Chondrocyte (in vitro differentiated cells): ENCODE measurements at places on chromosomes 7 and 10. TPM values are rescaled to one million over a fixed set of nuclear protein-coding genes. Genes with fewer than 3 reads are reported as not detected.
A peak's percentile ranks its signal among the peaks of the same experiment; 100 is the strongest.

The NUDT5 gene
- 43.0 to 51.8 TPM (median 43.9 TPM) in 3 replicates for total RNA-seq

The FZD1 gene
- 23.5 to 75.0 TPM (median 24.3 TPM) in 3 replicates for total RNA-seq

The HTRA1 gene
- 1,260 to 1,504 TPM (median 1,485 TPM) in 3 replicates for total RNA-seq

The HOXA7 gene
- not detected in 3 replicates for total RNA-seq

The MCU gene
- 34.1 to 51.8 TPM (median 43.4 TPM) in 3 replicates for total RNA-seq

The PARD3 gene
- 25.2 to 26.5 TPM (median 26.0 TPM) in 3 replicates for total RNA-seq

The MYPN gene
- 0.08 to 1.5 TPM (median 0.10 TPM) in 3 replicates for total RNA-seq

- no peaks in the 10 kb centered on the region for H3K27me3 ChIP-seq
- H3K36me3 ChIP-seq, result peaks cover 2% of the 10 kb centered on the region
- peak overlapping the region; percentile 99 for H3K27ac ChIP-seq
- DNase-seq, result peak; percentile 98
These were observed 176.1 kb upstream of the TNS3 start for GRCh38 chr7:47757921-47758411.

- H3K27ac ChIP-seq, result no peak overlapping the region
- no peak overlapping the region for H3K4me3 ChIP-seq
- no peak for DNase-seq
- peaks cover 14% of the 10 kb centered on the region for H3K4me1 ChIP-seq
- H3K36me3 ChIP-seq, result no peaks in the 10 kb centered on the region
These were observed 90.3 kb upstream of the ADAM12 start for GRCh38 chr10:126478546-126478945.

DNA sequence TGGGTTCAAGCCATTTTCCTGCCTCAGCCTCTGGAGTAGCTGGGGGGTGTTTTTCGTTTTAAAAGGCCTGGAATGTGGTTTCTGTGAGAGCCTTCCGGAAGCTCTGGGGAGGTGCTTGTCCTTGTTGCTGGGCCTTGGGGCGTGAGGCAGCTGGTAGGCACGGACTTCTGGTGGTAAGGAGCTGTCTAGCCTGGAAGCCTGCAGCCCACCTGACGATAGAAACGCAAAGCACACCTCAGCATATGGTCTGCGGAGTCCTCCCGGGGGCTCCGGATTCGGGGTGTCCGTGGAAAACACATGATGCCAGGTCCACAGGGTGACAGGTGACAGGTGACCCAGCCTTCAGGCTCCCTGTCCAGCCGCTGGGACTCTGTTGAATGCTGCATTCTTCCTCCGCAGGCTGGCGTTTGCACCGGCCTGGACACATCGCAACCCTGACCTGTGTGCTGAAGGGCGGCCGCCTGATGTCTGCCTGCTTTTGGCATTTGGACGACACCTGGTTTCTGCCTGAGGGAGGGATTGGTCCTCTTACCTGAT is 37.3 kb downstream of the INPP5A start:
- H3K27me3 ChIP-seq, result no peaks in the 10 kb centered on the region
- no peaks in the 10 kb centered on the region for H3K36me3 ChIP-seq
- peak; percentile 74 for DNase-seq
- H3K4me3 ChIP-seq, result peak overlapping the region; percentile 28

- peaks cover 22% of the 10 kb centered on the region for H3K4me1 ChIP-seq
- H3K27me3 ChIP-seq, result no peaks in the 10 kb centered on the region
- no peak overlapping the region for H3K27ac ChIP-seq
- H3K4me3 ChIP-seq, result no peak overlapping the region
These were observed 50.7 kb downstream of the AKR1D1 start for GRCh38 chr7:138126928-138127327.

- H3K36me3 ChIP-seq, result no peaks in the 10 kb centered on the region
- no peaks in the 10 kb centered on the region for H3K27me3 ChIP-seq
These were observed 496.2 kb upstream of the ZMIZ1 start for GRCh38 chr10:78572565-78572964.

GRCh38 chr7:20021831-20022230 is 195.4 kb downstream of the MACC1 start:
- no peaks in the 10 kb centered on the region for H3K4me1 ChIP-seq
- no peak overlapping the region for H3K27ac ChIP-seq
- H3K36me3 ChIP-seq, result no peaks in the 10 kb centered on the region
- DNase-seq, result no peak
- no peak overlapping the region for H3K4me3 ChIP-seq
- H3K27me3 ChIP-seq, result peaks cover 12% of the 10 kb centered on the region

GRCh38 chr7:2617325-2617905 is 14.4 kb upstream of the TTYH3 start:
- H3K27me3 ChIP-seq, result no peaks in the 10 kb centered on the region
- no peak overlapping the region for H3K4me3 ChIP-seq
- peaks cover 78% of the 10 kb centered on the region for H3K4me1 ChIP-seq
- no peaks in the 10 kb centered on the region for H3K36me3 ChIP-seq
- H3K27ac ChIP-seq, result no peak overlapping the region

GRCh38 chr10:60295028-60295937 is 94.4 kb downstream of the ANK3 start:
- H3K27ac ChIP-seq, result no peak overlapping the region
- no peaks in the 10 kb centered on the region for H3K36me3 ChIP-seq
- H3K27me3 ChIP-seq, result no peaks in the 10 kb centered on the region
- H3K4me1 ChIP-seq, result peaks cover 73% of the 10 kb centered on the region
- no peak overlapping the region for H3K4me3 ChIP-seq

DNA sequence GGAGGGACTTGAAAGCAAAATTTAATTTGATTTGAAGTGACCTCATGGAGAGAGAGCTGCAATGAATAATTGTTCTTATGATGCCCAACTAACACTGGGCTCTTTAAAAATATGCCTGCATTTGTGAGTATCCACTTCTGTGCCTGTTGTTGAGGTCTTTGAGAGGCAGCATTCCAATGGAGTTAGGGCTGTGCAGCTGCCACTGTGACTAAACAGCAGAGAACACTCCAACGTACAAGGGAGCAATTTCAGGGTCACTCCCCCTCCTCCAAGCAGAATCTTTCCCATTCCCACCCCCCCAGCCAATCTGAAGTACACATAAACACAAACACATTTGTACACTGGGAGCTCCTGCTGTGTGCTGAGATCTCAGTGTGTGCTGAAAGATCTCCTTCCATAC is 28.0 kb upstream of the GSAP start:
- no peaks in the 10 kb centered on the region for H3K36me3 ChIP-seq
- peak overlapping the region; percentile 49 for H3K27ac ChIP-seq
- no peak for DNase-seq
- H3K4me1 ChIP-seq, result peaks cover 42% of the 10 kb centered on the region
- no peaks in the 10 kb centered on the region for H3K27me3 ChIP-seq

DNA sequence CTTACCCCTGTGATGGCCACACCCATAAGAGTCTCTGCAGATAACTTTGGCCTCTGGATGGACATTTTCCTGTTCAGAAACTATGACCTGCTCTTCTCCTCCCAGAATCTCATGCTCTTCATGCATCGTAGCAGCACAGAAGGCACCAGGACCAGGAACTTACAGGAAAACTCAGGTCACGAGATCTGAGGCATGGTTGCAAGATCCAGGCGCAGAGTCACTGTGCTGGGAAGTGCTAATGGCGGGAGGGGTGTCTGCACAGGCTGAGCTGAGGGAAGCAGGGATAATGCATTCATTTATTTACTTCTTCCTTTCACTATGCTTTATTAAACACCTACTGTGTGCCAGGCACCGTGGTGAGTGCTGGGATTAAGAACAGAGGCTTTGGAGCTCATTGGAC is 48.2 kb upstream of the LOXL4 start:
- H3K36me3 ChIP-seq, result no peaks in the 10 kb centered on the region
- H3K27ac ChIP-seq, result no peak overlapping the region
- H3K4me3 ChIP-seq, result no peak overlapping the region
- DNase-seq, result no peak
- no peaks in the 10 kb centered on the region for H3K27me3 ChIP-seq
- peaks cover 13% of the 10 kb centered on the region for H3K4me1 ChIP-seq

GRCh38 chr10:16893664-16894063 is 76.4 kb upstream of the RSU1 start:
- peaks cover 9% of the 10 kb centered on the region for H3K4me1 ChIP-seq
- DNase-seq, result no peak
- H3K4me3 ChIP-seq, result no peak overlapping the region
- H3K27me3 ChIP-seq, result no peaks in the 10 kb centered on the region
- H3K27ac ChIP-seq, result no peak overlapping the region

DNA sequence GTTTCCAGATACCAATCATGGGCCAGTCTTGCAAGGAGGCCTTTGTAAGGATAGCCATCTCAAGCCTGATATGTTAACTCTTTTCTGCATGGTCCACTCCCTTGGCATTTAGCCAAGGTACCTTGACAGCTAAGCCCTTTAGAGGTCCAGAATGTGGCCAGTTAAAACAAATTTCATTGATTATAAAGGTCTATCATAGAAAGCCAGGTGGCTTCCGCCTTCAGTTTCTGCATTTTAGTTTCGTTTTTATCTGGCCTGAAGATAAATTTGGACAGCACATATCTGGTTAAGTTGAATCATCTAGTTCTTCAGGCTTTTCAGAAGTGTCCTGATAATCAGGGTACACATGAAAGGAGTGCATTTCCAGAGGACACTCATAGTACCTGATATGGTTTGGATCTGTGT is 30.7 kb downstream of the ANKIB1 start:
- H3K27ac ChIP-seq, result no peak overlapping the region
- H3K27me3 ChIP-seq, result no peaks in the 10 kb centered on the region
- H3K36me3 ChIP-seq, result peaks cover 4% of the 10 kb centered on the region
- H3K4me3 ChIP-seq, result no peak overlapping the region
